ENCODE measurements at places on chromosomes 6 and 20.

- no peak for DNase-seq
Observed at GRCh38 chr6:1798303-1798964, 188.7 kb downstream of the FOXC1 start.

GRCh38 chr6:43635387-43636307 lies at the start of gene MAD2L1BP:
TSS of gene MAD2L1BP (plus strand) at chr6:43635840. CDS start at chr6:43635876, 36 bp downstream.
- DNase-seq = peak; percentile 70

DNA sequence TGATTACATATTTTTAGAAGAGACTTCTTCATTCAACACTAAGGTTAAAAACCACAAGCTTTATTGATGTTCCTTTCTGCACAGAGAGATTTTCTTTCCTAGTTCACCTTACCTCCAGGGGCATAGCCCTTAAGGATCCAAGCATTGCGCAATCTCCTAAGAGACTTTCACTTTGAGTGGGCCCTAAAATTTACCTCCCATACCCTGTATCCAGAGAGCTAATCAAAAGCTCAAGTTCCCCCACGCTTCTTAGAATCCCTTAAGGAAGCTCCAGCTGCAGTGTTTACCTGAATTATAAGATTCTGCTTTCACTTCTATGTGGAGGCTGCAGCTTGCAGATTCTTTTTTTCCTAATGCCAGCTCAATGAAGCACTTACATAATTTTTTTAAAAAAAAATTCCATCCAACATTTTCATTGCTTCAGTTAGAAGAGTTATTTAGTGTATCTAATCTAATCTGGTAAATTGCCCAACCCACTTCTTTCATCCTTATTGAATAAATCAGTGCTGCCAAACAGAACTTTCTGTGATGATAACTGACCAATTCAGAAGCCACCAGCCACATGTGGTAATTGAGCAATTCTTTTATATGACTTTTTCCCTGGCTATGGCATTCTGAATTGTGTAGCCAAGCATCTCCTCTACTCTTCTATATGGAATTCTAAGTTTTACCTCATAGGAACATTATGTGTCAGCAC lies 24.6 kb upstream of the SPTLC3 start:
- DNase-seq = no peak

- no peak for DNase-seq
Observed at GRCh38 chr20:14979453-14979986, 642.1 kb upstream of the FLRT3 start.

DNA sequence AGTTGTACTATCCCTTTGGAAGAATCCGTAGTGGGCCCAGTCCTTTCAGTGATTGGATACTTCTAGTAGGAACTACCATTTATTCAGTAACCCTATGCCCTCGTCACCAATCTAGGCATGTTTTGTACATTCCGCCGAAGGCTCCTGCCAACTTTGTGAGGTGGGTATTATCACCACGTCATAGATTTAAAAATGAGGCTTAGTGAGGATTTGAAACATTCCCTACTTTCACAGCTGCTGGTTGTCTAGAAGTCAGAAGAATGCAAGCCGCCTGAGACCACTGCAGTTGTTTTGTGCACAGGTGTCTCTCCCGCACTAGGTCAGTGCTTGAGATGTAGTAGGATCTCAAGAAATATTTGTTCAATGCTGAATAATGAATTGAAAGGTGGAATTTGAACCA lies 32.6 kb downstream of the ENPP1 start:
- DNase-seq = no peak

DNA sequence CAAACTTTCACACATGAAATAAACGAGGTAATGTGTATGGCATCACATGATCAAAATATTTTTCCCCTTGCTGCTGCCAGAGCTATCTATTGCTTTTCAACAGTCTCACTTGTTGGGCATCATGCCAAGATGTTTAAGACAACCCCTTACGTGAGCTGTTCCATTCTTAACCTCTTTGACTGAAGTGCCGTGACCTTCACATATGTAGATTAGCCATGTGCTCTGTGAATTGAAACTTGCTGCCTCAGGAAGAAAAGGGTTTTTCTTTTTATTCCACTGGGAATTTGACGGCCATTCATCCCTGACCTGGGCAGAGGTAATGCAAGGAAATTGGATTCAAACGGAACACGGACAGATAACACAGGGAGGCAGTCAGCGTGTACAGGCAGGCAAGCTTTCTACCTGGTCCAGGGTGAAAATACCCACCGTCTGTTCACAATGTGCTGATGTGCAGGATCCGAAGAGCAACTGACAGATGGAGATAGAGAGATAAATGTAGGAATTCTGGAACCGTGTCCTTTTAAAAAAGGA lies 14.2 kb downstream of the ARID1B start:
- no peak for DNase-seq

DNA sequence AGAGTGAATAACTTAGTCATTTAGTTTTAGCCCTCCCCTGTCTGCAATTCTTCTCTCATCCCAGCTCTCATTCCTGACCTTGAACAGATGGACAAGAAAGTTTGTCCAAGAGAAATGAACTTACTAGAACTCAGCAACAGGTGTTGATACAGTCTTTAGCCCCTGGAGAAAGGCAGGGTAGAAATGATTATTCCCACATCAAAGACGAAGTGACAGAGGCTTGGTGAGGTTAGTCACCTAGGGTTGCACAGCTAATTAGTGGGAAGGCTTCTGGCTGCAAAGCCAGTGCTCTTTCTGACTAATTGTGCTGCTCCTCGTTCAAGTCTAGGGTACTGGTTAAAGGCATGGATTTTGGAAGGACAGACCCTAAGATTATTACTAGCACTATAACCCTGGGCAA lies 4.5 kb downstream of the ZDHHC14 start:
- DNase-seq = no peak

DNA sequence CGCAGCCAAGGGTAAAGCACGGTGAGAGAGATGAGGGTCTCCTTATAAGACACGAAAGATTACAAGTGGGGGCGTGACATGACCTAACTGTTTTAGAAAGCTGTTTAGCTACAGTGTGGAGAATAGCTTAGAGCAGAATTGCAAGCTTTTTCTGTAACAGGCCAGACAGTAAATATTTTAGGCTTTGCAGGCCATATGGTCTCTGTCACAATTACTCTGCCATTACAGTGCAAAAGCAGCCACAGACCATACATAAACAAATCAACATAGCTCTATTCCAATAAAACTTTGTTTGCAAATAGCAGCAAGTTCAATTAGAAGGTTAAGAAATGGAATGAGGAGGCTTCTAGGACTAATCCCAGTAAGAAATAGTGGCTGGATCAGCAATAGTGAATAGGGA lies 16.8 kb downstream of the PGM3 start:
- DNase-seq = no peak

DNA sequence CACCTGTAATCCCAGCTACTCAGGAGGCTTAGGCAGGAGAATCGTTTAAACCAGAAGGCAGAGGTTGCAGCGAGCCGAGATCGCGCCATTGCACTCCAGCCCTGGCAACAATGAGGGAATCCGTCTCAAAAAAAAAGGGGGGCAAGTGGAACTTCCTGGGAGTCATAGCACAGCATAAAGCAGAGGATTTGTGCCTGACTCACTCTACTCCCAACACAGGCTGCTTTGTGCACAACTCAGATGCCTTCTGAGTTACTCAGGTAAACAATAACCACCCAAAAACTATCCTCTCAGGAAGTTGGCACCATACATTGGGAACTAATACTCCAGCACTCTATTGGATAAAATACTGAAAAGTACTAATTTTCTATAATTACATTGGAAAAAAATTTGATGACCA lies 2.5 kb upstream of the TMEM244 start:
- no peak for DNase-seq

DNA sequence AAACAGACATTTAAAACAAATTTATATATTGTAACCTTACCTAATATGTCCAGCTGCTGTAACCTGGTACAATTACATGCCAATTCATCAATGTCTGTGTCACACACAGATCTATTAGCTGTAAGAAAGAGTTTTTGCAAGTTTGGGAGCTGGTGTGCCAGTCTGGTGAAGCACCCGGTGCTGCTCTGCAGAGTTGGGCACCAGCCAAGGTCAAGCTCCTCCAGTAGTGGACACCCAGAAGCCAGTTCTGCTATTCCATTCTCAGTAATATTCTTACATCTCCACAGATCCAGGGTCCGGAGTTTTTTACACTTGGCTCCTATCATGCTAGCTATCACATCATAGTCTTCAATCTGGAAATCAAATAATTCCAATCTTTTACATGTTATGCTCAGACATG lies 41.0 kb downstream of the POU3F2 start:
- DNase-seq = no peak

DNA sequence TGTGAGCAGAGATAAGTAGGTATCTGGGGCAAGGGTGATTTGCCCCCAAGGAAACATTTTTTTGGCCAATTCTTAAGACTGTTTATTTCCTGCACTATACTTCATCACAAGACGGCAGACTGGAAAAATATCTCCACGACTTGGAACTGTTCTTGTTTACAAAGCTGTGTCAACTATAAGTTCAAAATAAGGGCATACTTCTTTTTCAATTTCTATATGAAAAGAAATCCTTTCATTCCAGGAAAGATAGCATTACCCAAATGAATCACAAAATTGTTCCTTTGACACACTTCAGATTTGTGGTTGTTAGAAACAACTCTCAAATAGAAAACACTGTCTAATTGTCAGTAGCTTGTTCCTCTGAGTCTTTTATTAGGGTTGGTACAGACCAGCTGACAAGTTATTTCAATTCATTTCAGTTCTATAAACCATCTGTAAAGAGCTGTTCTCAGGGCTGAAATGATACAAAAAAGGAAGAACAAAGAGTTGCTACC lies 212.9 kb upstream of the PRDM1 start:
- DNase-seq = no peak

DNA sequence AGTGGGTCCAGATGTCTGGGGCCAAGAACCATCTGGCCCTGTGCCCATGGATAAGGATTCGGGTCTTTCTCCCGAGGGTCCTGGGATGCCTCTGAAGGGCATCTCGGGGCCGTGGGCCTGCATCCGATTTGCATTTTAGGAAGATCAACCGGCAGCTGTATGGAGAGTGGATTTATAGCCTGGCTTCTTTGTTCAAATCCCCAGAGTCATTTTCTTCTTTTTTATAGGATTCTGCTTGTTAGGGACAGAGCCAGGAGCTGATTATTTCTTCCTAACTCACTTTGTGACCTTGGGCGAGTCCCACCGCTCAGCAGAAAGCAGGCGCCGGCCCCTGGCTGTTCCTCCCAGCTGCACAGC lies 52.9 kb upstream of the APCDD1L start:
- DNase-seq = no peak

DNA sequence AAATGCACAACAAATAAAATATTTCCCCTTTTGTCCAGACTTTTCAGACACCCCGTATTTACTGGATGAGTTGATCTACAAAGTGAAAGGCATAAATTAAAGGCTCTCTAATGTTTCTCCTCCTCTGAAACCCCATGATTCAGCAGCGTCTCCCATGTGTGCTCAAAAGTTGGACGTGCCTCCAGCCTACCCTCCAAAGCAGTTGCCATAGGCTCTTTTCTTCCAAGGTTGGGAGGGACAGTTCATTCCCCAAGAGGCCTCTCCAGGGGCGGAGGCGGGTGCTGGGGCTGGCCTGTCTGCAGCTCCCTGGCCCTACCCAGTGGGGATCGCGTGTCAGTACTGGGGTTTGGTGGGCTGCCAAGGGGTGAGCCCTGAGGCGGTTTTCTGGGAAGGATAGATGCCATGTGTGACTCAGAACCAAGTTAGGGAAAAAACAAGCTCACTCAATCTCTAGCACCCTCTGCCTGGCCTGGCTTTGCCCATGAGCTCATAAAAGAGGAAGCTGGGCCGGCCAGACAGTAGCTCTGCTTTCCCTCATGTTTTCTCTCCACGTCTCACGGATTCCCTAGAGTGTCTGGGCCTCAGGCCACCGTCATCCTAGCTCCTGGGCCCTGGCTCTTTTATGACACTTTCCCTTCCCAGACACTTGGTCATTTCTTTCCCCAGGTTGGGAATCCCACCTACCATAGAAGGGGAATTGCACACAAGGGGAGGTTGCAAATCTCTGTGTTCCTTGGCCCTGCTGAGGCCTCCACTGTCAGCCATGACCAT lies 8.0 kb upstream of the IER3 start:
- DNase-seq = no peak

DNA sequence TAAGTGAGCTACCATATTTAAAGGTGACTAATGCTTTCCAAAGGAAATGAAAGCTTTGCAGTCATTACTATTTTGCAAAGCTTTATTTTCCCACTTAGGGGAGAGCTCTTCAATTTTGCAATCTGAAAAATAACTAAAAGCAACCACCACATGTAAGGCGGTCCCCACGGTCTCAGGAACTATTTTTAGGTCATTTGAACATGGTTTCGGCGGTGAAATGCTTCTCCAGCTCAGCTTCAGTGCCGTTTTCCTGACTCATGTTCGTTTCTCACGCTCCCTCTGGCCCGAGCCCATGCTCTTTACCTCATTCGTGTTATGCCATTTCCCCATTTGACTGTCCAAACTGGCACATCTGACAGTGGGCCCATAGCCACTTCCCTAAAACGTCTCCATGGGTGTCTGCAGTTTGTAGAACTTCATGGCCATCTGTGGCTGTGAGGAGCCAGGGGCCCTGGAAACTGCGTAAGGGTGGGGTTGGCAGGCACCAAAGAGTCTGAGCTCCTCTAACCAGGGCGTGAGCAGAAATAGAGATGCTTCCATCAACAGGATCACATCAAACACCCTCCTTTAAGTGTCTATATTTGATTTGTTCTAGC lies 46.5 kb downstream of the ADTRP start:
- no peak for DNase-seq

- DNase-seq = no peak
Observed at GRCh38 chr6:4888841-4889240, 112.6 kb downstream of the CDYL start.

DNA sequence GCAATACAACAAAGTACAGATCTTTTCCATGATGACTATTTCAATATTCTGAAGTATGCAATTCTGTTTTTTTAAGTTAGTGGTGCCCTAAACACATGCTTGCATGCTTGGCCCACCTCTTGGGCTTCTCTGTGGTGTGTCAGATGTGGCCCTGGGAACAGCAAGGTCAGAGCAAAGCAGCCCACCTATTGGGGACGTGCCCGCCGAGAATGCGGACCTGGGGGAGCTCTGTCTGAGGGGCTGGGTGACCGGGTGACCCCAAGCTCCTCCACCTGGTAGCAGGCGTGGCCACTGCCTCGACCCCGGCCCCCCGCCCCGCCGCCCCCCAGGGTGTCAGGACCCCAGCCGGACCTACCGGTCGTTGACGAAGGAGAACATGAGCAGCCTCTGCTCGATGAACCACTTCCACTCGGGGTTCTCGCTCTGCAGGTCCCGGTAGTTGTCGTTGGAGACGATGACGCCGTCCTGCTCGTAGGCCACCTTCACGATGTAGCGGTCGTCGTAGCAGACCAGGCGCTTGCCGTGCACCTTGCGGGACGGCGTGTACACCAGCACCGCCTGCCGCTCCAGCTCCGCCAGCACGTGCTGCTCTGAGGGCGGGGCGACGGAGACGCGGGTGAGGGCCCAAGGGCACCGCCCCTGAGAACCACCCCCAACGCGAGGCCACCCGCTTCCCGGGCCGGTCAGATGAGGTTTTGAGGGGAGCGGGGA lies 28.3 kb downstream of the ZC3H12D start:
- DNase-seq = no peak

GRCh38 chr20:49906101-49906604 lies 9.2 kb downstream of the SPATA2 start:
- DNase-seq = no peak

GRCh38 chr6:127403636-127404035 lies 55.6 kb downstream of the KIAA0408 start:
- no peak for DNase-seq

GRCh38 chr6:55992546-55992945 lies 117.2 kb upstream of the BMP5 start:
- no peak for DNase-seq

Data from GM12891 (cell line).